ENCODE measurements at places on chromosomes 5 and 9. TPM values are rescaled to one million over a fixed set of nuclear protein-coding genes. Genes with fewer than 3 reads are reported as not detected.

The RHOBTB3 gene
- total RNA-seq, result 0.61 TPM

The C9orf43 gene
- total RNA-seq, result 0.86 TPM

GRCh38 chr9:7348692-7349091 is 450.9 kb downstream of the DMAC1 start:
- no peak for DNase-seq

GRCh38 chr5:36300191-36300926 is 1.3 kb downstream of the RANBP3L start:
- DNase-seq, result no peak

- DNase-seq, result no peak
Measured at GRCh38 chr9:11192993-11193392, 580.2 kb upstream of the PTPRD start.

GRCh38 chr5:56456002-56456401 is 222.9 kb upstream of the ANKRD55 start:
- no peak for DNase-seq

- no peak for DNase-seq
Measured at GRCh38 chr9:100619665-100620064, 41.8 kb downstream of the CAVIN4 start.
